ENCODE measurements at places on chromosomes 13 and 19.

DNA sequence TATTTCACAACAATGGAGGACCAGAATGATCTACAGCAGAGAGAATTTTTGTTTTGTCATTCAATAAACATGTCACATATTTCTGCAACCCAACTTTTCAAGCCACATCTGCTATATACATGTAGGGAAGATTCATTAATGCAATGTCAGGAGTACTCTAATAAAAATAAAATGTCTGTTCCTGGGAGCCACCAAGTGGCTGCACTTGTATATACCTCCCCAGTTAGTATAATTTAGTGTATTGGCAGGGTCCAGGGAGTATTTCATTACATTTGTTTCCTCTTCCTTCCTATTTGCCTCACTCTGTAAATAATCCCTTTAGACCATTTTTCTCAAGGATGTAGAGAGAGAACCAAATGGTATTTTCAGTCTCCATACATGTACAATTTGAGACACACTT is 1169.0 kb downstream of the DIAPH3 start:
- DNase-seq, result no peak

DNA sequence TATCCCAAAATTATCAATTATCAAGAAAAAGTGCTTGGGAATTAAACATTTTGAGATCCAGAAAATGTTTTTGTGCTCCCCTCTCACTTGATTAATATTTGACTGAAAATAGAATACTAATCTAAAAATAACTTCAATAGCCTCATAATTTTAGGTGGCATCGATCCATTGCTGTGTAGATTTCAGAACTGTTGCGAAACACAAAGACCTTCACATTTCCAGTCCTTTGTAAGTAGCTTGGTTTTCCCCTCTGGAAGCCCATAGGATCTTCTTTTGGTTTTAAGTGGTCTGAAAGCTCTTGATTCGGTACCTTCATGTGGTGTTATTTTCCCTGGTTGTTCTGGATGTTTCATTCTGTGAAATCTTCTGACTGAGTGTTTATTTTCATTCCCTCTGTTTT is 176.5 kb downstream of the NUFIP1 start:
- no peak for DNase-seq

DNA sequence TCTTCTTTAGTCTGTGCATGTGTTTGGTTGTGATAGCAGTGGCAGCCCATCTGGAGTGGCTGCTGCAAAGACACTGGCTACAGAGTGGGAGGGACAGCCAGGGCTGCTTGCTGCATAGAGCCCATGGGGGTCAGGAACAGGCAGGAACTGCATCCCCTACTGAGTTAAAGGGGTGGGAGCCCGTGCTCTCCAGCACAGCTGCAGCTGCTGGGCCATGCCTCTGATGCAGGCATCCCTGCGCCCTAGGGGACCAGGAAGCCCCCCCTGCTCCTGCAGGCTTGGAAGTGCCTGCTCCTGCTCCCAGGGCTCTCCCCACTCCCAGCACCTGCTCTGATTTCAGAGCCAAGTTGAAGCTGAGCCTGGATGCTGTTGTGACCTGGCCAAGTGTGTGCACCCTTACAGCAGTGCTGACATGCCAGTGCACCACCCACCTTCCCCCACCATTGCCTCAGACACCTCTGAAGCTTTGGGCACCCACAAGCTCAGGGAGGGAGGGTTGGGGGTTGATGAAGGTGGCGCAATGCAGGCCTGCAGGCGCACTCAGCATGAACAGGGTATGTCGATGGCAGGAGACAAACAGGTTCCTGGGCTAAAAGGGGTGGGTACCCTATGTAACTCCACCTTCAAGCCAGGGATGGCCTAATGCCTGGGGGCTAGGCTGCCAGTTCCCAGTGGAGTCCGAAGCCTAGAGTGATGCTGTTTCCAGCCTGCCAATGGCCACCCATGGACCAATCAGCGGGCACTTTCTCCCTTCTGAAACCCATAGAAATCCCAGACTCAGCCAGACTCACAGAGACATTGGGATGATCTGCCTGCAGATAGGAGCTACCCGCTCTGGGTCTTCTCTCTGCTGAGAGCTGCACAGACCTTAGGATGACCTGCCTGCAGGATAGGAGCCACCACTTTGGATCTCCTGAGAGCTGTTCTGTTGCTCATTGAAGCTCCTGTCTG is 919.9 kb upstream of the MIR17HG start:
- DNase-seq, result peak; percentile 17

GRCh38 chr13:77514336-77514726 is 21.2 kb upstream of the SCEL start:
- no peak for DNase-seq

DNA sequence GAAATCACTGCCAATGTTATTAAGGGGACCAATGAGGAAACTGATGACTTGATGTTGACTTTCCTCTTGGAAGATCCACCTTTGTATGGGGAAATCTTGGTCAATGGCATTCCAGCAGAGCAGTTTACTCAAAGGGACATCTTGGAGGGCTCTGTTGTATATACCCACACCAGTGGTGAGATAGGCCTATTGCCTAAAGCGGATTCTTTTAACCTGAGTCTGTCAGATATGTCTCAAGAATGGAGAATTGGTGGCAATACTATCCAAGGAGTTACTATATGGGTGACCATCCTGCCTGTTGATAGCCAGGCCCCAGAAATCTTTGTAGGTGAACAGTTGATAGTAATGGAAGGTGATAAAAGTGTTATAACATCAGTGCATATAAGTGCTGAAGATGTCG is 3.4 kb downstream of the FREM2 start:
- no peak for DNase-seq

- DNase-seq, result peak; percentile 60
Observed at GRCh38 chr13:83449668-83450395, 432.4 kb downstream of the SLITRK1 start.

DNA sequence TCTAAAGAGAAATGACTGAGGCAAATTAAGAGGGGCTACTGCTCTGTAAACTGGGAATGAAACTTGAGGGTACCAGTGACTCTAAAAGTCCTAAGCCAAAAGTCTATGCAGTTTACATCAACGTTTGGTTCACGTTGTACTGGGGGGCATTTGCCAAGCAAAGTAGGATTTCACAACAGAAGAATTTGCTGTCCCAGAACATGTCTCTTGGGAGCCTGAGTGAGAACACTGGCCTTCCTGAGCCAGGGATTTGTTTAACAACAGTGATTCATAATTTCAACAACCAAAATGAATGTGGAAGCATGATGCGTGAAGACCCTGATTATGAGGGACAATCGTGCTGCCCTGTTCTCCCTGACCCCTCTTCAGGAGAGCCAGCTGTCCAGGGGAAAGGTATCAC is 178.0 kb downstream of the OXGR1 start:
- DNase-seq, result no peak

DNA sequence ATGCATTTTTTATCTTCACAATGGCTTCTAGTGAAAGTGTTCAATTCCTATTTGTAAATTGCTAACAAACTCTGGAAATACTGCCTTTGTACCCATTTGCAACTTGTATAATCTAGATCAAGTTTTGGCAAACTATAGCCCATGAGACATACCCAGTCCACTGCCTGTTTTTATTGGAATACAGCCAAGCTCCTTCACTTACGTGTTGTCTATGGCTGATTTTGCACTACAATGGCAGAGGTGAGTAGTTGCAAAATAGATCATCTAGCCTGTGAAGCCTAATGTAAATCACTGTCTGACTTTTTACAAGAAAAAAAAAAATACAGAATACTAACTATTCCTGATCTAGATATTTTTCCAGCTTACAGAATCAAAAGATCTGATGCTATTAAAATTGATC is 37.1 kb downstream of the DZIP1 start:
- no peak for DNase-seq

GRCh38 chr13:58406545-58406944 is 775.0 kb downstream of the PCDH17 start:
- no peak for DNase-seq

DNA sequence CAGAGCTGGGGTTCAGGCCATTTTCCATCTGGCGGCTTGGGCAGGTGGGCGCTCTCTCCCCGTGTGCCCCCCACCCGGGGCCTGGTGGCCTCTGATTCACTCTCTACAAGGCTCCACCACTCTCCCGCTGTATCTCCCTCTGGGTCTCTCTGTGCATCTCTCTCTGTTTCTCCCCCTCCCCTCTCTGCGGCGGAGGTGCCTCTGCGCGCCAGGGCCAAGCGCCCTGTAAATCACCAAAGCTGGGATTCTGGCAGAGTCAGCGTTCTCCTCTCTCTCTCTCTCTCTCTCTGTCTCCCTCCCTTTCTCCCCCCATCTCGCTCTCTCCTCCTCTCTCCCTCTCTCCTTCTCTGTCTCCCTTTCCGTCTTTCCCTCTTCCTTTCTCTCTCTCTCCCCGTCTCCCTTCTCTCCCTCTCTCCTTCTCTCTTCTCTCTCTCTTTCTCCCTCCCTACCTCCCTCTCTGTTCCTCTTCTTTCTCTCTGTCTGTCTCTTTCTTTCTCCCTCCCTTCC is 3.9 kb downstream of the NFIC start:
- DNase-seq, result no peak

DNA sequence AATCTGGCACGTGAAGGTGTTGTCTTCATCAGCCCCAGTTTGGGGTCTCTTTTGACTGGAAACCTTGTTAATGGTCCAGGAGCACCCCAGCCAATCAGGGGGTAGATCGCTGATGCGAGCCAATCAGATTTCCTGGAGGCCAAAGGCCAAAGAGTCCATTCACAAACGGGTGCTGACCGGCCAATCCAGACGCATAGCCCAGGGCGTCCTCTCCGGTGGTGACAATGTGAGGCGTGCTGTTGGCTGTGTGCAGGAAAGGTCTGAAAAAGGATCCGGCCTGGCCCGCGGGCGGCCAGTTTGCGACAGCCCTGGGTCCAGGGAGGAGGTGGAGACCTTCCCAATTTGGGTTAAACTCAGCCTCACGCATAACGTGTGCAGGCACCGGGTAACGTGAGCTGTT is 3.1 kb downstream of the MAST3 start:
- peak; percentile 91 for DNase-seq

Data from neural progenitor cell (in vitro differentiated cells).